ENCODE measurements at places on chromosomes 12 and 14.

DNA sequence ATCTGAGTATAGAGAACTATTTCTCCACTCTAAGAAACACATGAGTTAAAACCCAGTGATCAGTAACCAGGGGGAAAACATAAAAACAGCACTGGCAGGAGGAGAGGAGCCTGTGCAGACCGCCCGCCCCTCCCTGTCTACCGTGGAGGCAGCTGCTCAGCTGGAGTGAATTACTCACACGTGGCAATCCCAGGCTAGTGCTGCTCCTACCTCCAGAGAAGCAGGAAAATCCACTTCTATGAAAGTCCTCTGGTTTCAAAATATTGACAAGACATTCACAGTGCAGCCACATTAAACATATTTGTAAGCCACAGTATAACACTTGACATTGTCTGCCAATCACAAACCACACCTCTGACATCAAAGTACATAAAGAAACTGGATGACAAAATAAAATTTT is 16.7 kb downstream of the TMEM132D start:
- DNase-seq, result no peak

DNA sequence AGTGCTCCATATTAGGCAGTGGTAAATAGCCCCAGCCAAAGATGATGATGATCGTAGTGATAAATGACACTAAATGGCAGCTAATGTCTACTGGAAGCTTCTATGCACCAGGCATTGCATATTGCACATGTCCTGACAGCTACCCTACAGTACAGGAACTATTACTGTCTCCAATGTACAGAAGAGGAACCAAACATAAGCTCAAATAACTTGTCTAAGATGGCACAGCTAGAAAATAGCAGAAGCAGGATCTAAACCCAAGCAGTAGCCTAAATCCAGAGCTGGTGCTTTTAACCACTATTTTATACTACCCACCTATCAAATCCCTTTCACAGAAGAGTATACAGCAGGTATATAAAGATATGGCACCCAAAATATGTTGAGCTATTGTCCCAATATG is 28.9 kb downstream of the ESR2 start:
- DNase-seq, result no peak

- DNase-seq, result no peak
Measured at GRCh38 chr12:71661977-71662530, 1.6 kb downstream of the ZFC3H1 start.

- DNase-seq, result peak; percentile 69
Measured at GRCh38 chr14:76706811-76707210, 54.5 kb upstream of the VASH1 start.

DNA sequence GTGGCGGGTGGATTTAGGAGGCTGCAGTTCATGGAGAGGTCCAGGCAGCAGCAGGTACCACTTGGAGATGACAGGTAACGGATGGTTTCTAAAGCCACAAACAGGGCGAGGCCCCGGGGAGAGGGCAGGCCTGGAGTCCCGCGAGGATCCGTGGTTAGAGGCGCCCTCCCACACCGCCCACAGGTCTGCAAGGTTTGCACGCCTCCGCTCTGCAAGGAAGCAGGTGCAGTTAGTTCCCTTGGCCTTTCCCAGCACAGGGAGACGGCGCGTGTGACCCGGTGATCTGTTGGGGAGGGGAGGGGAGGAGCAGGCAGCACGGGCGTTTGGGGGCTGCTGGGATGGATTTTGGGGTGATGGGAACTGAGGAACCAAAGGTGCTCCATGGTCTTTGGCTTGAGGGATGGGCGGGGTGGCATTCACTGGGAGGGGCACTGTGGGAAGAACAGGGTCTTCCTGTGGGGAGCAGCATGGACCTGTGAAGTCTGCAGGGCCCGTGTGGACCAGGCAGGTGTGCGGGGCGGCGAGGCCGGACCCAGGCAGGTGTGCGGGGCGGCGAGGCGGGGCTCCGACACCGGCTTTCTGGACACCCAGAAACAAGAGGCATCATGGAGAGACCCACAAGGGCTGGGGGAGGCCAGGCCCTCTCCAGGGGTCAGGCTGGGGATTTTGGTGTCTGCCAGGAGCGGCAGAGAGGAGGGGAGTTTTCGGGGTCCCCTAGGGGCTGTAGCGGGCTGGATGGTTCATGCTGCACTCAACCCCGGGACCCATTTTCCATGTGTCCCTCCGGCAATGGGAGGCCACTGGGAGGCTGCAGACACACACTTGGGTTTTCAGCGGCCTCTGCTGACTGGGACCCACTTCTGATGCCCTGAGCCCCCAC is 29.1 kb downstream of the NOC4L start:
- DNase-seq, result no peak

DNA sequence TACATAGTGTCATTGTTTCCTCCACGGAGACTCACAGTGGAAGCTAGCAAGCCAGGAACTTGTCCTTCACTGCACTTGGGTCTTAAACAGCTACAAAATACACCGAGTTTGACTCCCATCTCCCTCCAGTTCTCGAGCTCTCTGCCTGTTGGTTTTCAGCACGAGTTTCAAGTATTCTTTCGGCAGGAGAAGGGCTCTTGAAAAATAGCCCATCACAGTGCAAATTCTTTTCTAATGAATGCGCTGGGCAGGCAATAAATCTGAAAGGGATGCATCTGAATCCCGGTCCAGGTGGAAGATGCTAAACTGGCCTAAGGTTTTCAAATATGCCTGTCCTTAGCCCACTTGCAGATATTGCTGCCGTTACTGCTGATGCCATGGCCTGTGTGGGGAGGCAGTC is 173.9 kb downstream of the CACNA1C start:
- no peak for DNase-seq

DNA sequence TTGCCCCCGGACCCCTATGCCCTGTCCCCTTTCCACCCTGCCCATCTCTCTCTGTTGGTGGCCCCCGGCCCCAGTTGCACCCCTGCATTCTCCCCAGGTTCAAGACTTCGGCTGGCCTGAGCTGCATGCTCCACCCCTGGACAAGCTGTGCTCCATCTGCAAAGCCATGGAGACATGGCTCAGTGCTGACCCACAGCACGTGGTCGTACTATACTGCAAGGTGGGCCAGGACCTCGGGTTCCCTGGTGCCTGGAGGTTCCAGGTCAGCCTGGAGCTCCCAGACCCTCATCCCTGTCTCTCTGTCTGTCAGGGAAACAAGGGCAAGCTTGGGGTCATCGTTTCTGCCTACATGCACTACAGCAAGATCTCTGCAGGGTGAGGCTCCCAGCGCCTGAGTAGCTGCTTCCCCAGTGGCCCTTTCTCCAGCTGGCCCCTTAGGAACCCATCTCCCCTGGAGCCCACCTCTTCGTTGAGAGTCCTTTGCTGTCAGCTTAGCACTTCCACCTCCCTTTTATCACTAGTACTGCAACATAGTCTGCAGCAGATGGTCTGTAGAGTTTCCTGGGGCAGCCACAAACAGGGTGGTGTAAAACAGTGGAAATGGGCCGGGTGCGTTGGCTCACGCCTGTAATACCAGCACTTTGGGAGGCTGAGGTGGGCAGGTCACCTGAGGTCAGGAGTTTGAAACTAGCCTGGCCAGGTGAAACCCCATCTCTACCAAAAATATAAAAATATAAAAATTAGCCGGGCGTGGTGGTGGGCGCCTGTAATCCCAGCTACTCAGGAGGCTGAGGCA is 5.8 kb downstream of the TNS2 start:
- DNase-seq, result no peak

DNA sequence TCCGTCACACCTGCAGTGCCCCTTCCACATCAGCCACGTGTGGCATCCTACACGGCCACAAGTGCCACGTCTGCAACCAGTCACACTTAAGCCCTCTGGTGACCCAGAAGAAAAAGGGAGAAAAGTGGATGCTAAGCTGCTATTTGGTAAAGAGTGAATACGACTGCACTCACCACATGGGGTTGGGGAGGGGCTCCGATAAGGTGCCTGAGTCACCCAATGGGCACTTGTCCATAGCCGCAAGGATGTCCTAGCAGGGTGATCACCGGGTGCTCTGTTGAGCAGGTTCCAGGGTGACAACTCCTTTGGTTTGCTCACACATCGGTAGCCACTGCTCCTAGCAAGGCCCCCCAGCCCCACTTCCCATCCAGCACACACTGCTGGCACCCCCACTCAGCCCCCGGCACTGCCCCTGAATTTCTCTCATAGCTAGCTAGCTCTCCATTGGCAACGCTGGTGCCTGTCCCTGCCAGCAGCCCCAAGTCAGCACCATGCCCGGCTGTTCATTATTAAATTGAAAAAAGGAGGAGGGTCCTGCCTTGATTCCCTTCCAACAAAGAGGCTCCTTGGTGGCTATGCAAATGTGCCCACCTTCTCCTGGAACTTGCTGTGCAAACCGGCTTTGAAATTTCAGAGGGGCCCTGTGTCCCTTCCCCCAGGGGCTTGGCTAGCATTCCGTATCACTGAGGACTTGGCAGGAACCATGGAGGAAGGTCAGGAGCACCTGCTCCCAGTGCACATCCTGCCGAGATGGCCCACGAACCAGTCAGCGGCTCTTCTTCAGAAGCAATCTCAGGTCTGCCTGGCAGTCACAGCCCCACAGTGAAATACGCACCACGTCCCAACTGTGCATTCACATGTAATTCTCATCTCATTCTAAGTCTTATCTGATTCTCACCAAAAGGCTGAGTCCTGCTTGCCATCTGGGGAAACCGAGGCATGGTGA is 227.7 kb upstream of the DIO3 start:
- no peak for DNase-seq

DNA sequence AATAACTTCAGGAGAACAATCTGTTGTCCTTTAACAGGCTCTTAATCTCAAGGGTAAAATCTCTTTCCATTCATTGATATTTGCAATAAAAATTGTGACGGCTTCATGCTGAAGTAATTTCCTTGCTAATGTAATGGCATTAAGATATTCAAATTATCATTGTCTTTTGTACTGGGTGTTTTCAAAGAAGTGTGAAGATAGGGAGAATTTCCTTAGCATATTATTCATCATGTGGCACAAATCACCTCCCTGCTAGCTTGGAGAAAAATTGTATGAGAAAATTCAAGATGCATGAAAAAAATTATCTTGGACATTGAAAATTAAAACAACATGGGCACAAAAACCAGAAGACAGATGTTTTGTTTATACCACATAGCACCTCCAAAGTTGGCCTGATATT is 63.6 kb upstream of the ARID2 start:
- no peak for DNase-seq

- no peak for DNase-seq
Measured at GRCh38 chr12:126950266-126950665, 1316.7 kb upstream of the TMEM132C start.

DNA sequence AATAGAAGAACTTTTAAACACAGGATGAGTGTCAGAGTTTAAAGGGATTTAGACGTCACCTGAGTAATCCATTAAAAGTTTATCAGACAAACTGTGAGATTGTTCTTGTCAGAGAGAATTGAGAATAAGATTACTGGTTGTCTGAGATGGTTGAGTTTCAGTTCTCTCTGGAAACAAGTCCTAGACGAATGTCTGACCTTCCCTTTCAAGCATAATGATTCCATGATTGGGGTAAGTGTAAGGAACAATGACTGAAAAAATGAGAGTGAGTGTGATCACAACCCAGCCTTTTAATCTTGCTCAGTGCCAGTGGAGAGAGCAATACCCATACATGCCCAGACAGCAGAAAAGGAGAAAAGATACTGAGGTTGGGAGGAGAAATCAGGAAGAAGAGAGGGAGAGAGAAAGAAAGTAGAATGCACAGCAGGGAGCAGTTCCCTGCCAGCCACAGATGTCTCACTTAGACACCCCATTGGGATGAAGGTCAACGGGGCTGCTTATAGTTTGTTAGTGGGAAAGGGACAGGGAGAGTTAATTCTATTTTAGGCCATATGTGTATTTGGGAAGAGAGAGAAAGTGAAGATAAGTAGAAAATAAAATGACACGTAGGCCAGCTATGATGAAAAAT is 4.3 kb downstream of the GRIP1 start:
- no peak for DNase-seq

DNA sequence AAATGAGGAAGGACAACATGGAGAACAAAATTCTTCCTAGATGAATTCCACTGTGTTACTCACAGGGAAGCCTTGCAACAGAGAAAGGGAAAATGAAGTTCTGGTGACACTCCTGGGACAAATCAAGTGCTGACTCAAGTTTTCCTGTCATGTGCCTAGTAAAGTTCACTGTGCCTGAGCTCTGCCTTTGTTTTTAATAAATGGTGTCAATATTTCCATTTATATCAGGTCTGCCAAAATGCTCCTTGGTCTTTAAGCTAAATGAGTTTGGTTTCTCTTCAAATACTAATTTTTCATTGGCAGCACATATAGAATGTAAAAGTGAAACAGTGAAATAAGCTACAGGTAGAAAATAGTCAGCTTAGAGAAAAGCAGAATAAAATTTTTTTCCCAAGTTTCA is 33.0 kb downstream of the HIGD1C start:
- DNase-seq, result peak; percentile 78

DNA sequence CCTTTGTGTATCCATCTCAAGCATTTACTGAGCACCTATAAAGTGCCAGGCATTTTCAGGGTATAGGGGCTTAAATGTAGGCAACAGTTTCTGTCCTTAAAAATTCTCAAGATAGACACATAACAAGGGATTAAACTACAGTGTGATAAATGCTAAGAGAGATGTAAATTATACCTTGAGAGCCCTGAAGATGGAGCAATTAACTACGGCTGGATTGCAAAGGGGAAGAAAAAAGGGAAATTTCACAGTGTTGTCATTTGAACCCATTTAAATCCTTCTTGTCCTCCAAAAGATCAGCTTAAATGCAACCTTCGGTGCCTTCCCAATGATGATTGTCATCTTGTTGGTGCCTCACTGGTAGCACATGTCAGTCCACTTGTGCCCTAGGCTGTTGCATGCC is 11.5 kb upstream of the IL26 start:
- no peak for DNase-seq

DNA sequence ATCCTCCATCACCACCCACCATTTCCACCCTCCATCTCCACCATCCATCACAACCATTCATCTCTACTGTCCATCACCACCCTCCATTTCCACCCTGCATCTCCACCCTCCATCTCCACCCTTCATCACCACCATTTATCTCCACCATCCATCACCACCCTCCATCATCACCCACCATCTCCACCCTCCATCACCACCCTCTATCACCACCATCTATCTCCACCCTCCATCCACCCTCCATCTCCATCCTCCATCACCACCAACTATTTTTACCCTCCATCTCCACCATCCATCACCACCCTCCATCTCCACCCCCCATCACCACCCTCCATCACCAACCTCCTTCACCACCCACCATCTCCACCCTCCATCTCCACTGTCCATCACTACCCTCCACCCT is 4.7 kb upstream of the CEP170B start:
- DNase-seq, result no peak

DNA sequence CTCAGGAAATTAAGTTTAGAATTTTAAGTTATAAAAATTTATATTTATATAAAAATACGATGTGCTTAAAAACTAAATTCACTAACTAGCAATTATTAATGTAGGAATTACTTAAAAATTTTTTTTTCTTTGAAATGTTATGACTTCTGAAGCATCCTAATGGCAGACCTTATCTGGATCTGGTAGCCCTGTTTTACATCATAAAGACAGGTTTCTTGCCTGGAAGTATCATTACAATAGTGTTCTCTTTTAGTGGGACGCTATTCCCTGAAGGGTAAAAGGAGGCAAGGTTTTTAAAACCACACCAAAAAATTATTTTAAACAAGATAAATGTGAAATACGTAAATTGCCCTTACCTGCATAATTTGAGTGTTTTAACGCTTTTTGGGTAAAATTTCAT is 2.1 kb downstream of the WDR20 start:
- no peak for DNase-seq

All from lower leg skin (tissue), 4 donors.